ENCODE measurements at places on chromosomes 7 and 10.

GRCh38 chr7:29139191-29139590 lies 7.1 kb downstream of the CPVL start:
- no peak for DNase-seq

- DNase-seq = no peak
Observed at GRCh38 chr7:668139-668931, 58.2 kb upstream of the DNAAF5 start.

GRCh38 chr10:120987359-120987758 lies 136.2 kb downstream of the WDR11 start:
- DNase-seq = no peak

DNA sequence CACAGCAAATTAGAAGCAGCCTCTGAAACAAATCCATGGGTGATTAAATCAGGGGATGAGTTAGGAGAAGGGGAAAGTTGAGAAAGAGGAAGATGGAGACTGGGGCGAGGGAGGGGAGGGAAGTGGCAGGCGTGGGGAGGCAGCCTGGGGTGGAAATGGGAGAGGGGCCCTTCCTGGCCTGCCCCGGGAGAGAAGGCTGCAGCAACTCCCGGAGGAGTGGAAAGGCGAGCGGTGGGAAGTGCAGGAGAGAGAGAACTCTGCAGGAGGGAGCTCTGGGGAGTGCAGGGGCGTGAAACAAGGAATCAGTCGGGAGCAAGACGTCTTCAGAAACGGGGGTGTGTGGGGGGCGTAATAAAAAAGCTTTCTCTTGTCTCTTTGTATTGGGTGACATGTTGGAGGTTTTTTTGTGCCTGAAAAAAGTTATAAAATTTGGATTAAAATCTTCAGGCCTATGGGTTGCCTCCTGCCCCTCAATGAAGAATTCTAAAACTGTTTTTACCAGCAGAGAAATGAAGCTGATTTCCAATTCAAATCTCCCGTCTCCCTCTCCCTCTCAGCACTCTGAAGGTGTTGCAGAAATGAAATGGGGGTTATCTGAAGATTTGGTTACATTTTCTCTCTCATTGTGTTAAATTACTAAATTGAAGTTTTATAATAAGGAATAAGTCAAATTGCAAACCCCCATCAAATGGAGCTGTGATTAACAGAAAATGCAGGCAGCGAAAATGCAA lies 4.7 kb upstream of the UNCX start:
- DNase-seq = no peak

GRCh38 chr10:60729106-60729505 lies 49.2 kb upstream of the CDK1 start:
- DNase-seq = no peak

DNA sequence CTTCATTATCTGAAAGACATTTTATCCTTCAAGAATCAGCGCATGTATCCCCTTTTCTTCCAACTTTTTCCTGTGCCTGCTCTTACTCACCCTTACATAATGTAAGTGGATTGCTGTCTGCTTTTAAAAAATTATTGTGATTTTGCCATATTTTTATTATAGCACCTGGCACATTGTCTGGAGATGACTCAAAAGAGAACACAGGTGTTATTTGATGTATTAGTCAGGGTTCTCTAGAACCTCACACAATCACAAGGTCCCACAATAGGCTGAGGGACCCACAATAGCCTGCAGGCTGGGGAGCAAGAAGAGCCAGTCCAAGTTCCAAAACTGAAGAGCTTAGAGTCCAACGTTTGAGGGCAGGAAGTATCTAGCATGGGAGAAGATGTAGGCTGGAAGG lies 390.0 kb downstream of the EXOC4 start:
- DNase-seq = no peak

- DNase-seq = no peak
Observed at GRCh38 chr10:12018438-12019282, 23.9 kb downstream of the UPF2 start.

GRCh38 chr10:54708591-54708990 lies 92.4 kb downstream of the PCDH15 start:
- DNase-seq = peak; percentile 27

DNA sequence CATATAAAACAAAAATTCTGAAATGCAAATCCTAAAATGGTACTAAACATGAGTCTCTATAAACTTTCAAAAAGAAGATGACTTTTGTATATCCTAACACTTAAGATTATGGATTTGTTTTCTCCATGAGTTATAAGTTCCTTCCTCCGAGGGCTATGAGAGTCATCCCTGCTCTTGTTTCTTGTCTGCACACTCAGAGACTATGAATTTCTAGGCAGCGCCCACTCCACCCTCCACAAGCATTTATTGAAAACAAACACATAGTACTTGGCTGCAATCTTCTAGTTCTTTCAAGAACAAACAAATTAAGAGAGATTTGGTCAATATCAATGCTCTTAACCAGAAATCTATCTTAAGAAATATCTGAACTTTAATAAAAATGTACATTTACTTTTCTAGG lies 211.7 kb downstream of the DKK1 start:
- no peak for DNase-seq

DNA sequence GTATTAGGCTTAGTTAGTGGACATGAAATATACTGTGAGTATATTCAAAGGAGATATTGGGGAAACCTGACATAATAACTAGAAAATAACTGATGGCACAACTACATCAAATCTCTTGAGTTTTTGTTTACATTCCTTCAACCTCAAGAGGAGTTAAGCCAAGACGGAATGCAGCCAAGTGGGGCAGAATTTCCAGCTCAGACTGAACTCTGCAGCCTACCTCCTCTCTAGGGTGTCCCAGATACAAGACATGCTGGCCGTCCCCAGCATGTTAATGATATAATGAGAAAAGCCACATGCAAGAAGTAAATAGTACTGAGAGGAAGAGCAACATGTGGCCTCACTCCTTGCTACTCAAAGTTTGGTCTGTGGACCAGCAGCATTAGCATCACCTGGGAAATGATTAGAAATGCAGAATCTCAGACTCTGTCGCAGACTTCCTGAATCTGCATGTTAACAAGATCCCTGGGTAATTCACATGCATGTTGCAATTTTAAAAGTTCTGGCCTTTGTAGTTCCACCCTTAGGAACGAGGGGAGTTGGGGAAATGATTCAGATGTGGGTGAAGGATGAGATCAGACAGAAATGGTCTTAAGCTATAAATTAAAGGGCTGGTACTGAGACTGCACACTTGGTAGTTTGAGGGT lies 118.4 kb upstream of the CACUL1 start:
- no peak for DNase-seq

GRCh38 chr7:46930366-46930765 lies 651.5 kb downstream of the TNS3 start:
- DNase-seq = no peak

DNA sequence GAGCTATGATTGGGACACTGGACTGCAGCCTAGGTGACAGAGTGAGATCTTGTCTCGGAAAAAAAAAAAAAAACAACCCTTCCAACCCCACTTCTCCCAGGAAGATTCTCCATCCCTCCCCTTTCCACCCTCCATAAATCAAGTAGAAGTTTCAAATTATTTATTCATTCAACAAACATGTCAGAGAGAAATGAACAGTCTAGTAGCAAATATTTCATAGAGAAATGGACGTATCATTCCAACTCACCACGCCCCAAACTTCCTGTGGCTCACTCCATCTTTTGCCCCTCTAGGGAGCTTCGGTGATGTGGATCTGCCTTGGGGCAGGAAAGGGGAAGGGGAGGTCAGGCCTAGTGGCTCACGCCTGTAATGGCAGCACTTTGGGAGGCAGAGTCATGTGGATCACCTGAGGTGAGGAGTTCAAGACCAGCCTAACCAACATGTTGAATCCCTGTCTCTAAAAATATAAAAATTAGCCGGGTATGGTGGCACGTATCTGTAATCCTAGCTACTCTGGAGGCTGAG lies 638 bp upstream of the TRAPPC14 start:
- DNase-seq = no peak

GRCh38 chr7:148049068-148049467 lies 541.5 kb upstream of the C7orf33 start:
- no peak for DNase-seq

DNA sequence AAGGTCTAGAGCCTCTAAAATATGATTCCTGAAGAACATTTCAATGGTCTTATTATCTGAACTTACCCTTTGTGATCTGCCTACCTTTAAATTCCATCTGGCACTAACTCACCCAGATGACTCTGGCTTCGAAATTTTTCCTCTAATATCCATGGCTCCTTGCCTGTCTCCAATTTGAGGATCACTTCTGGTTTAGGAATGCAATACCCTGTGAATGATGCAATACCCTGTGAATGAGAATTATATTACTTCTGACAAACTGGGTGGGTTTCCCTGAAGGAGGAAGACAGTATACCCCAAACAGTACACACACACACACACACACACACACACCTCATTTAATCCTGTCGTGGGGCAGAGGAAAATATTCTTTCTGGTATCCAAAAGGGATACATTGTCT lies 115.3 kb downstream of the ZNF33B start:
- no peak for DNase-seq

DNA sequence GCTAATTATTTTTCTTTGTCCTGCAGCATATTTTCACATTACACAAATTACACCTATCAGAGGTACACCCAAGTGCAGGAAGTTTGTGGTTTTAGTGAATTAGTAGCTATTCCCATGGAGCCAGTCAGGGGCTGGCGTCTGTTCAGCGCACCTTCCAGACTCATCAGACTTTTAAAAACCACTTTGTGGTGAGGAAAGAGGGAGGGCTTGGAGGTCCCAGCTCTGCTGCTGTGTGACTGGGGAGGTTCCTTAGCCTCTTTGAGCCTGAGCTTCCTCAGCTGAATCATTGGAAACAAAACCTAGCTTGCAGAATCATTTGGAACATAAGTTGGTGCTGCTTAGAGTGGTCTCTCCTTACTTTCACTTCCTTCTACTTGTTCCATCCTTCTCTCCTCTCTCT lies 175.4 kb downstream of the SORCS3 start:
- no peak for DNase-seq

DNA sequence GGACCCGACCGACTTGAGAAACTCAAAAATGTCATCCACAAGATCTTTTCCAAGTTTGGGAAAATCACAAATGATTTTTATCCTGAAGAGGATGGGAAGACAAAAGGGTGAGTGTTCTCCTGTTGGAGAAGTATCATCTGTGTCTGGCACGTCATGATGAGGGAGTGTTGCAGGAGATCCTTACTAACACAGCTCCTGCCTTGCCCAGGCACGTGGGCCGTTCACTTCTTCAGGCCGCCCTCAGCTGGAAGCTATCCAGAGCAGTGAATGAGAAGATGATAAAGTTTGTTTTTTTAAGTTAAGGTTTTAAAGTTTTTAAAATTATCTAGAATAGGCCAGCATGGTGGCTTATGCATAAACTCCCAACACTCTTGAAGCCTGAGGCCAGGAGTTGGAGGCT lies 6.2 kb downstream of the EIF3B start:
- DNase-seq = no peak

GRCh38 chr10:118349235-118349634 lies 7.1 kb upstream of the FAM204A start:
- no peak for DNase-seq

DNA sequence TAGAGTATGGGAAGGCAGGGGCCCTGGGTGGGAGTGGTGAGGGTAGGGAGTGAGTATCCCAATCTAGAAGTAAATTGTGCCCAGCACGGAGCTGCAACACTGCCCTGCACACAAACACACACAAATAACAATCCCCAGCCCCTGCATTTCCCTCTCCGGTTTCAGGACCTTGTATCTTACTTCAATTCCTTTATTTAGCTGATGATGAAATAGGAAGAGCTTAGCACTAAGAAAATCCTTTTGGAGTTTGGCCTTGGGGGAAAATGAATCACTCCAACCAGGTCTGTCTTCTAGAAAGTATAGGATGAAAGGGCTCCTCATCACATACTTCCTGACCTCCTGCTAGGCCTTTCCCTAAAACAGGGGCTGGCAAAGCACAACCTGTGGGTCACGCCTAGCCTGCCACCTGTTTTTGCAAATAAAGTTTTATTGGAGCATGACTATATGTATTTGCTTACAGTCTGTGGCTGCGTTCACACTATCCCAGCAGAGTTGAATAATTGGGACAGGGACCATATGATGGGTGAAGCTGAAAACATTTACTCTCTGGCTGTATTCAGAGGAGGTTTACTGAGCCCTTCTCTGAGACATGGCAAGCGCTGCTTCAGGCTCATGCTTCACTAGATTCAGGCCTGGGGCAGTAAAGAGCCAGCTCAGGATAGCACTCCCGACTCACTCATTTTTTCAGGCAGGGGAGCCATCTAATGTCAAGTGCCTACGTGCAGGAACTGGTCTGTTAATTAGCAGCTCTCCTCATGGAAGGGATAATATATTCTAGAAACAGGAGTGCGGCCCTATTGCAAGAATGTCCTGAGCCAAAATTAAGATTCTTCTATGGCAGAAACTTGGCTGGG lies 111.0 kb downstream of the EGFR start:
- no peak for DNase-seq

DNA sequence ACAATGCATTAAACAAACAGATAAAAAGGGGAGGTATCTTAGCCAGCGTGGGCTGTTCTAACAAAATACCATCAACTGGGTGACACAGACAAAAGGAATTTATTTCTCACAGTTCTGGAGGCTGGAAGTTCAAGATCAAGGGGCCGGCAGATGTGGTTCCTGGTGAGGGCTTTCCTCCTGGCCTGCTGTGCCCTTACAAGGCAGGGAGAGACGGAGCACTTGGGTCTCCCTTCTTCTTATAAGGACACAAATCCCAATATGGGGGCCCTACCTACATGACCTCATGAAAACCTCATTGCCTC lies 281.6 kb upstream of the KLF14 start:
- DNase-seq = no peak

DNA sequence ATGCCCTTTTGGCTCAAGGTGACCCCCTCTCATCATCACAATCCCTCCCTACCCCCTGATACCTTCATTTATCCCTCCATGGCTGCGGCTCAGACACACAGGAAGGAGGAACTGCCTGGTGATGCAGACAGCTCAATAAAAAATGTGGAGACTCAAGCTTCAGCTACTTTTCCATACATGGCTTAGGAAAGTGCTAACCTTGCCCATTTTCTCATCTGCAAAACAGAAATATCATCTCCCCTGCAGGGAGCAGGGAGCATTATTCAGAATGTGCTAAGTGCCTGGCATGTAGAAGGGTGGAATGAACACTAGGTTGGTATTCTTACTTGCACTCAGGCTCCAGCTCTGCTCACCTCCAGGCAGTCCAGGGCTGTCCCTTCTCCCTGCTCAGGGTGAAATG lies 23.8 kb downstream of the CXCL12 start:
- DNase-seq = no peak

- DNase-seq = peak; percentile 63
Observed at GRCh38 chr7:7867846-7868571, 100.6 kb upstream of the GLCCI1 start.

DNA sequence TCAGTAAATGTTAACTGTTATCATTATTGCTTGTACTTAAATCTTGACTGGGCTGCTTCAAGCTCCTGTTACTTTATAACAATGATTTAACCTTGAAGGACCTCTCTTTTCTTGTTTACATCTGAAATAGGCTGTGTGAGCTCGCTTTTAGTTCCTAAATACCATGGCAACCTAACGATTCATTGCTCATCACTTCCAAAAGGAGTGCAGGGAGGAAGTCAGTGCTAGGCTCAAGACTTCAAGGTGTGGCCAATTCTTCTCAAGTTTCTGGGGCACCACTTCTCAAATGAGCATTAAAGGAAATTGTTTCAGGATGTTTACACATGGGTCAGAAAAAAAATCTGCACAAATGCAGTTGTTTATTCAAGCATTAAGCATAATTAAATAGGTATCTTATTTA lies 284.2 kb downstream of the MTERF1 start:
- DNase-seq = no peak

GRCh38 chr7:75727881-75728593 lies 10.7 kb downstream of the HIP1 start:
- no peak for DNase-seq

- DNase-seq = no peak
Observed at GRCh38 chr7:51227861-51228260, 88.7 kb downstream of the COBL start.

Data from Right ventricle myocardium inferior (tissue), 1 donor.